ENCODE measurements at places on chromosomes 13 and 19. TPM values are rescaled to one million over a fixed set of nuclear protein-coding genes. Genes with fewer than 3 reads are reported as not detected.

CACNA1A gene
- 2.0 TPM for polyA plus RNA-seq

SRRM5 gene
- 0.22 TPM for polyA plus RNA-seq

SYNGR4 gene
- polyA plus RNA-seq = 0.94 TPM

N4BP2L1 gene
- 7.6 TPM for polyA plus RNA-seq

ZSCAN4 gene
- not detected for polyA plus RNA-seq

CGB7 gene
- polyA plus RNA-seq = not detected

Measured in adipose tissue (tissue), 3 donors.